MM.1S (cell line): ENCODE measurements at places on chromosomes 4 and X.

- no peak for DNase-seq
Observed at GRCh38 chrX:15679246-15679645, 14.6 kb upstream of the CLTRN start.

GRCh38 chr4:98430708-98431403 is 169.7 kb downstream of the RAP1GDS1 start:
- no peak for DNase-seq

DNA sequence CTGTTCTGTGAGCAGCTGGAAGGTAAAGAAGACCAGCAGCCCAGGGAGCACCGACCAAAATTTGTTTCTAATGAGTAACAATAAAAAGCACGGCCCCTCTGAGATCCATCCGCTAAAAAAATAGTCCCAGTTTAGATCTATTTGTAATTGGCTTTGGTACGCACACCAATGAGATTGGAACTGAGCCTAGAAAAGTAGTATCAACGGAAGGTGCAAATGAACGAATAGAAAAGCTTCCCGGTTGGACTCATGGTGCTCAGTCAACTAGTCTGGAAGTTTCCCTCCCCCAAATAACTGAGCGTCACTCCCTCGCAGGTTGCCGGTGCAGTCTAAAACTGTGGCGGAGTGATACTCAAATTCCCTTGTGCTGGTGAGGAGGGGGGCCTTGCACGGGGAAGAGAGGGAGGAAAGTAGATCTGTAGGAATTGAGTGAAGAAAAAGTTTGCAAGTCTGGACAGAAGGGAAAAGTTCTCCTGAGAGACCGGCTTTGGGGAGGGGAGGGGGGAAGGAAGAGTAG is at the start of gene COL4A5:
Gene COL4A5 (plus strand): TSS at position 413 of the 517 bp plus-strand sequence. CDS start 288 bp downstream, outside the sequence.
- peak; percentile 69 for DNase-seq

DNA sequence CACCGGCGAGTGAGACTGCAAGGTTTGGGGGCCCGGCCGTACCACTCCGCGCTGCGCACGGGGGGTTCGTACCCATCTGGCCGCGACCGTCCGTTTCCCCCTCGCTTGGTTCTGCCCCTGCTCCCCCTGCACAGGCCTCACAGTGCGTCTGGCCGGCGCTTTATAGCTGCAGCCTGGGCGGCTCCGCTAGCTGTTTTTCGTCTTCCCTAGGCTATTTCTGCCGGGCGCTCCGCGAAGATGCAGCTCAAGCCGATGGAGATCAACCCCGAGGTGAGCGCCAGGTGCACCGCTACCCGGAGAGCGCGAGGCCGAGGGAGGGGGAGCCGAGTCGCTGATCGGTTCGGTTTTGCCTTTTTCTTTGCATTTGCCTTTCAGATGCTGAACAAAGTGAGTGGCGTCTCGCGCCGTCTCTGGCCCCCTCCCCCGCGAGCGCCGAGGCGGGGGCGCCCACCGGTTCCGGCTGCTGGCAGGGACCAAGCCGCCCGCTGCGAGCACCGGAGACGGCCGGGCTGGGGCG is at the start of gene UCHL1:
Gene UCHL1 (plus strand): TSS at position 189 of the 517 bp plus-strand sequence. CDS start 49 bp downstream, at position 238.
- DNase-seq: peak; percentile 91

DNA sequence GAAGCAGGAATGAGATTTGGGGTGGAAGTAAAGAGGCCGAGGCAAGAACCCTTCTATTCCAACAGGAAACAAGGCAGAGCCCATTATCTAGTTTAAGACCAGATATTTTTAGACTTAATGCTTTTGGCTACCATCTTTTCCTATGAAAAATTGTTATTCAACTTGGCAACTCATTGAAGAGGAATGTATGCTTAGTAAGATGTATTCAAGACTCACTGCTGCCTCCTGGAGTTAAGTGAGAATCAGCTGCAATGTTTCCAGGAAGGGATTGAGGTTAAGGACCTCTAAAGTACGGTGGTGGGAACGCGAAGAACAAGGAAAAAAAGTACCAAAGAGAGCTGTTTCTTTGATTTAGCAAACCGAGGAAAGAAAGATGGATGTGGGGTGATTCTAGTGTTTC is 89.1 kb downstream of the RAPGEF2 start:
- no peak for DNase-seq

- no peak for DNase-seq
Observed at GRCh38 chr4:128294464-128294863, 6.9 kb upstream of the PGRMC2 start.

- no peak for DNase-seq
Observed at GRCh38 chrX:21798677-21799219, 40.7 kb upstream of the MBTPS2 start.

GRCh38 chrX:46209768-46210167 is 335.5 kb downstream of the ZNF674 start:
- no peak for DNase-seq

- DNase-seq: no peak
Observed at GRCh38 chrX:2748171-2748814, 3.5 kb upstream of the XG start.

DNA sequence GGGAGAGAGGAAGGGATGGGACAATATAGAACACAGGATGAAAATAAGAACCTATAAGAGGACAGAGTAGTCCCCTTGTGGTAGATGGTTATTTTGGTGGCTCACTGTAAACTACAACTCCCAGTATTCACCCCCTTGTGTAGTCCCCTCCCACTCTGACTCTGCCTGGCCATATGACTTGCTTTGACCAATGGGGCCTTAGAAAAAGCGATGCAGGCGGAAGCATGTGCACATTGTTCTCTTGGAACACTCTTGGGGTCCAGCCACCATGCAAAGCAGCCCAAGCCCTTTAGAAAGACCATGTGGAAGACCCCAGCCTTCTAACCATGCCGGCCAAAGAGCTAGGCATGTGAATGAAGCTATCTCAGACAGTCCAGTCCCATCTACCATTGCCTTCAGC is 415.0 kb downstream of the BCOR start:
- DNase-seq: no peak

- no peak for DNase-seq
Observed at GRCh38 chrX:17361620-17362019, 13.4 kb upstream of the NHS start.

DNA sequence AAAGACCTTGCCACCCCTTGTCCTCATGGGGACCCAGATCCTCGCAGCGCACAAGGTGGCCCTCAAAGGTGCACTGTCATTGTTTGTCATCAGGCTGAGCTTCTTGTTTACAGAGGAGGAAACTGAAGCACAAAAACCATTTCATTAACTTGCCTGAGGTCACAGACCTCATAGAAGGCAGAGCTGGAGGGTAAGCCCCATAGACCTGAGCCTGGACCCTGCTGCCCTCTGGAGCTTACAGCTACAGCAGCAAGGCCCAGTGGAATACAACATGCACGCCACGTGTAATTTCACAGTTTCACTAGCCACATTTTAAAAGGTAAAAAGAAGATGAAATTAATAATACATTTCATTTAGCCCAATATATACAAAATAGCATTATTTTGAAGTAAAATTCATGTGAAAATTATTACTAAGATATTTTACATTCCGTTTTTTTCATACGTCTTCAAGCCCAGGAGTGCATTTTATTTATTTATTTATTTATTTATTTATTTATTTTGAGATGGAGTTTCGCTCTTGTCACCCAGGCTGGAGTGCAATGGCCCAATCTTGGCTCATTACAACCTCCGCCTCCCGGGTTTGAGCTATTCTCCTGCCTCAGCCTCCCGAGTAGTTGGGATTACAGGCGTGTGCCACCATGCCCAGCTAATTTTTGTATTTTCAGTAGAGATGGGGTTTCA is 8.8 kb downstream of the JAKMIP1 start:
- DNase-seq: no peak

- peak; percentile 51 for DNase-seq
Observed at GRCh38 chr4:1136048-1136447, 22.7 kb upstream of the RNF212 start.

- no peak for DNase-seq
Observed at GRCh38 chr4:168150420-168151050, 58.2 kb downstream of the ANXA10 start.

DNA sequence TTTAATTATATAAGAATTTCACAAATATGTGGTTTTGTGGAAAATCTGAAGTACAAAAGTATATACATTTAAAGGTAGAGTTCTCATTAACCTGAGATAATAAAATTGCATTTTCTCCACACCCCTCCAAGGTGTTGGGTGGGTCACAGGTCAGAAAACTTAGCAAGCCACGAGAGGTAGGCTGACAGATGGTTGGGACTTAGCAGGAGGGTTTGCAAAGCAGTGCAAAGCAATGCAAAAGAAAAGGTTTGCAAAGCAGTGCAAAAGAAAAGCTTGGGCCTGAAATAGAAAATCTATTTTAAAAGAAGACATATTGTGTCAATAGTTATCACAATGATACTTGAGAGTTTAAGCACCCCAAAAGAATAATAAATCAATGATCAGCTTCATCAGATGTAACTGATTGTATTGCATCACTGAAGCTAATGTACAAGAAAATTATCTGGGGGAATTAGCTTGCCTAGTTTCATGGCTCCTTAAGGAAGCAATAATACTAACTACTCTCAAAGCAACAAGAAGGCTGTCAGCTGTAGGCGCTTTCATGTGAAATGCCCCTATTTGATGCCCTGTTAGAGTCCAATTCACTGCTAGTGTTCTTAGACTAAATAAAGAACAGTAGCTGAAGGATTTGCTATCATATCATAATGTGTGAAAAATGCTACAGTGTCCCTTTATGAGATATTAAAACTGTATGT is 319.5 kb downstream of the KCNIP4 start:
- no peak for DNase-seq

DNA sequence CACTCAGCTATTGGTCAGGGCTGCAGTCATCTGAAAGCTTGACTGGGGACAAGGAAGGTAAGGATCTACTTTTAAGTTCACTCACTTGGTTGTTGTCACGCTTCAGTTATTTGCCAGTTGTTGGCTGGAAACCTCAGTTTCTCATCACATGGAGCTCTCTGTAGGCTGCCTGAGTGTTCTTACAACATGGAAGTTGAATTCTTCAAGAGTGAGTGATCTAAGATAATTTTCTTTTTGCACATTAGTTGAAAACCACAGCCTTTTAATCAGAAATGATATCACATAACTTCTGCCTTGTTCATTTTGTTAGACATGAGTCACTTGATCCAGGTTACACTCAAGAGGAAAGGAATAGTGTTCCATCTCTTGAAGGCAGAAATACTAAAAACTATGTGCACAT is 552.7 kb downstream of the RAPGEF2 start:
- DNase-seq: no peak

GRCh38 chr4:112128452-112128851 is 16.8 kb upstream of the FAM241A start:
- no peak for DNase-seq

GRCh38 chrX:77436271-77436670 is 10.9 kb upstream of the FGF16 start:
- DNase-seq: no peak

- no peak for DNase-seq
Observed at GRCh38 chr4:81465406-81466340, 6.0 kb downstream of the RASGEF1B start.

DNA sequence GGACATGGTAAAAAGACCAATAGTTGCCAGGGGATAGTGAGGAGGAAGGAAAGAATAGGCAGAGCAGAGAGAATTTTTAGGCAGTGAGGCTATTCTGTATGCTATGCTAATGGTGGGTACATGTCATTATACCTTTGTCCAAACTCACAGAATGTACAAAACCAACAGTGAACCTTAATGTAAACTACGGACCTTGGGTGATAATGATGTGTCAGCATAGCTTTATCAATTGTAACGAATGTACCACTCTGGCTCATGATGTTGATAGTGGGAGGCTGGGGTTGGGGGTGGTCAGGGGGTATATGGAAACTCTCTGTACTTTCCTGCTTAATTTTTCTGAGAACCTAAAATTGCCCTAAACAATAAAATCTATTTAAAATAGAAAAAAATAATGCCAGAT is 37.7 kb upstream of the ACSL4 start:
- DNase-seq: no peak

DNA sequence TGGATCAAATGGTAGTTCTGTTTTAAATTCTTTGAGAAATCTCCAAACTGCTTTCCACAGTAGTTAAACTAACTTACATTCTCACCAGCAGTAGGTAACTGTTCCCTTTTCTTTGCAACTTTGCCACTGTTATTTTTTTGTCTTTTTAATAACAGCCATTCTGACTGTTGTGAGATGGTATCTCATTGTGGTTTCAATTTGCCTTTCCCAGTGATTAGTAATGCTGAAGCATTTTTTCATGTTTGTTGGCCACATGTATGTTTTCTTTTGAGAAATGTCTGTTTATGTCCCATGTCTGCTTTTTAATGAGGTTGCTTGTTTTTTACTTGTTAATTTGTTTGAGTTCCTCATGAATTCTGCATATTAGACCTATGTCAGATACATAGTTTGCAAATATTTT is 198.8 kb downstream of the RAB28 start:
- no peak for DNase-seq

DNA sequence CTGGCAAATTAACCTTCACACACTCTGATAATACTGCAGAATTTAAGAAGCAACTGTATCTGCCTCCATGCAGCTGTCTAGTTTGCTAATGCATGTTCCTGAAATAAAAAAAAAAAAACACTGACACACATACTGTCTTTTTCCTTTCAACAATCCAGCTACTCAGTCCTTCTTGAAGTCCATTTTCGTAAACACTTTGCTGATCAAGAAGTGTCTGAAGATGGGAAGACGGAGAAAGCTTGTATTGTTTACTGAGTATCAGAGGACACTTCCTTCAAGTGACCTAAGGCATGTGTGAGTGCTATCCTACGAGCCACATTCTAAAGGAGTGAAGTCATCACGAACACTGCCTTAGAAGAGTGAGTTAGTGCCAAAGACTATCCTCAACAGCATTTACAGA is 82.6 kb downstream of the LUZP4 start:
- DNase-seq: no peak

DNA sequence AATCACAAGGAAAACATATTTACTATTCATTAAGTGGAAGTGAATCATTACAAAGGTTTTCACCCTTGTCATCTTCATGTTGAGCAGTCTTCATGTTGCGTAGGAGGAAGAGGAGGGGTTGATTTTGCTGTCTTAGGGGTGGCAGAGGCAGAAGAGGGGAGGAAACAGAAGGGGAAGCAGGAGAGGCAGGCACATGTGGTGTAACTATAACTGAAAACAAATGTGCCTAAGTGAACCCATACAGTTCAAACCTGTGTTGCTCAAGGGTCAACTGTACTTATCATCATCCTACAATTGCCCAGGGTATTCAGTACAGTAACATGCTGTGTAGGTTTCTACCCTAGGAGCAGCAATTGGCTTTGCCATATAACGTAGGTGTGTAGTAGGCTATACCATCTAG is 47.2 kb downstream of the SYNPO2 start:
- no peak for DNase-seq

- DNase-seq: no peak
Observed at GRCh38 chrX:110000847-110001713, 1.8 kb upstream of the TMEM164 start.

GRCh38 chr4:119039160-119039559 is 96.5 kb upstream of the MYOZ2 start:
- DNase-seq: no peak

DNA sequence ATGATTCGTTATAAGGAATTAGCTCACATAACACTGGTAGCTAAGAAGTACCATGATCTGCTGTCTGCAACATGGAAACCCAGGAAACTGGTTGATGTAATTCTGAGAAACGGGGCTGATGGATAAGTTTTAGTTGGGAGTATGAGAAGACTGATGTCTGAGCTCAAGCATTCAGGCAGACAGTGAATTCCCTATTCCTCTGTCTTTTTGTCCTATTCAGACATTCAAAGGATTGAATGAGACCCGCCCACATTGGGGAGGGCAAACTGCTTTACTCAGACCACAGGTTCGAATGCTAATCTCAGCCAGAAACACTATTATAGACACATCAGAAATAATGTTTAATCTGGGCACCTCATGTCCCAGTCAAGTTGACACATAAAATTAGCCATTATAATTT is 515.5 kb downstream of the STPG2 start:
- no peak for DNase-seq

- DNase-seq: no peak
Observed at GRCh38 chr4:62588671-62589070, 1388.5 kb downstream of the ADGRL3 start.

GRCh38 chrX:17737986-17738713 is 857 bp downstream of the SCML1 start:
- peak; percentile 14 for DNase-seq
